ENCODE measurements at places on chromosomes 2 and 18.

DNA sequence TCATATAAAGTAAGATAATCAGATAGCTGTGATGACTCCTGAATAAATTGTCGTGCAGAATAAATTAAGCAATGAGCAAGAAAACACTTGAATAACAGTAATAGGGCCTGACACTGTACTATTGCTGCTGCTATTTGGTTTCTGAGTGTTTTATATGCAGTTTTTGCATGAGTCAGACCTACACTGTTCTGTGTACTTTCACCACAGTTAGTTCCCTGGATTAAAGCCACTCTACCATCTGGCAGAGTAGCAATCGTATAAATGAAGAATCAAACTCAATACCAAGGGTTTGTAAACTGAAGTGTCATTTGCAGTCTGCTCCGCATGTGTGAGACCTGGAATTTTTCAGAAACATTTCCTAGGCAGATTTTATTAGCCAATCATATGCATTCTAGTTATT, 398.6 kb upstream of the CDH7 start:
- DNase-seq, result no peak

DNA sequence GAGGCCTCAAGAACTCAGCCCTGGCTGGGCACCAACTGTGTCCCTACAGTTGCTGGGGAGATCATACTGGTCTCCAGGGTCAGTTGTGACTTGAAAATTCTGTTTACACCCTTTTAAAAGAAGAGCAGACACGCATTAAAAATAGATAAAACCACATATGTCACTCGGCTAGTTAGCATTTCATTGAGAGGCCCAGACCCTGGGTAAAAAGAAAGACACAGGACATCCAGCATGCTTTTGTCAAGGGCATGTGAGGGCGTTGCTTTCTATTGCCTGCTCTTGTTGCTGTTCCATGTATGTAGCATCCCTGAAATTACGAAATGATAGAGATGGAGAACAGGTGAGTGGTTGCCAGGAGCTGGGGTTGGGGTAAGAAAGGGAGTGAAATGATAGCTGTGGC, 94.3 kb downstream of the SEPTIN10 start:
- DNase-seq, result no peak

- DNase-seq, result no peak
These were observed 686.4 kb downstream of the PLCL1 start for GRCh38 chr2:198490748-198491147.

DNA sequence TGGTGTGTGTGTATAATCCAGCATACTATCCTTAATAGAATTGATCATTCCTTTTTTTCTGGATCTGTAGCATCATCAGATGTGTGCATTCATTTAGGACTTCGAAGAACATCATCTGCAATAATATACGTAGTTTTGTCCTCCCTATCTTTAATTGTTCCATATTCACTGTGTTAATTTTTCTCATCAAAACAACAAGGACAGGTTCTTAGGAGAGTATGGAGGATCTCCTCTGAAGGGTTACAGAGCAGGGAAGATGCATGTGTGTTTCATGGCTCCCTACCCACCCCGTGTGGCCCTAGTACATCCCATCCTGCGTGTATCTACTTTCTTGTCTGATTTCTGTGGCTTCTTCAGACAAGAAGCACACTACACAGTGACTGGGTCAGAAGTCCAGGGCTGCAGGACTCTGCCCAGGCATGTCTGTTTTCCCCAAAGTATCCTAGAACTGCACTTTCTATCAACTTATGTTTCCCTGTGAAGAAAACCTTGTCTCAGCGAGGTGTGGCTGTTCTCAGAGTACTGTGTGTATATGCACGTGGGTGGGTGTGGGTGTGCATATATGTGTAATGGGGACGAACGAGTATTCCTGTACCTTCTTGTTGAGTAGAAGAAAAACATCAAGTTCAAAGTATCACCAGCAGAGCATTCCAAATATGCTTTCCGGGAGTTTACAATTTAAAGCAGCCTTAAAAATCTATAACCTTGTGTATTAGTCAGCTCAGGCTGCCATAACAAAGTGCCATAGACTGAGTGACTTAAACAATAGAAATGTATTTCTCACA, 220.4 kb upstream of the FOSL2 start:
- no peak for DNase-seq

DNA sequence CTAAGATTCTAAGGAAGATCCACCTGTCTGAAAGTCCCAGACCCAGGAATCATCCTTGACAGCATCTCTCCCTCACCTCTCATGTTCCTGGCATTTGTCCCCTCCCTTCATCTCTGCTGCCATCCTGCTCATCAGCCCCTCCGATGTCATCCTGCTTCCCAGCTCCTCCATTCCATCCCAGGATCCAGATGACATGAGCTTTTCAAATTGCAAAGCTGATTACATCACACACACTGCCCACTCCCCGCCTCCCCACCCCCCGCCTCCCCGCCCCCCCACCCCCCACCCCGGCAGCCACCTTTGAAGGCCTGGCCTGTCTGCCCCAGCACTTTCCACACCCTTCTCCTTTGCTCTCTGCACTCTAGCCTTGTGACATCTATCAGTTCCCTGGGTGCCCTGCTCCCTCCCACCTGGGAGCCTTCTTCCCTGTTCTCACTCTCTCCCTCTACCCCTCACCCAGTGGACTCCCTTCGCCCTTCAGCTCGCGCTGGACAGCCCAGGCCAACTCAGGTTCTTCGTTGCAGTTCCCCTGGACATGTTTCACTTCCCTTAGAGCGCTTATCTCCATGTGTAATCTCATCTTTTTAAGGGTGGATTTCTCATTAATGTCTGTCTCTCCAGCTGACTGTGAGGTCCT, 61.6 kb downstream of the DNMT3A start:
- DNase-seq, result no peak

- no peak for DNase-seq
These were observed 23.8 kb downstream of the VWA3B start for GRCh38 chr2:98110741-98111140.

- DNase-seq, result no peak
These were observed 321.6 kb upstream of the RND3 start for GRCh38 chr2:150809103-150809502.

DNA sequence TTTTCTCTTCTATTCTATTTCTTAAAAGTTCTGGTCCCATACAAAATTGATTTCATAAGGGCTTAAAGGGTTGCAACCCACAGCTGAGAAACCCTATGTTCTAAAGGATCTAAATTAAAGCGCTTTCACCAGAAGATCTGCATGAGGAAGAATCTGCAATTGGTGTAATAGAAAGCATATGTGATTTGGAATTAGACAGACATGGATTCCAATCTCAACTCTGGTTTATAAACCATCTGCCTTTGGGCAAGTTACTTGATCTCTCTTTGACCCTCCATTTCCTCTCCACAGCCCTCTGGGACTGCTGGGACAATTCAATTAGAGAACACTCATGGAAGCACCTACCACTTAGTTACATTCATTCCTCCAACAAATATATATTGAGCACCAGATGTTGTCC, 178.7 kb downstream of the ANTXR1 start:
- DNase-seq, result no peak

- DNase-seq, result no peak
These were observed 97.1 kb upstream of the TNP1 start for GRCh38 chr2:216956820-216957493.
